ENCODE measurements at places on chromosomes 2 and 18.
A peak's percentile ranks its signal among the peaks of the same experiment; 100 is the strongest.

GRCh38 chr2:8549273-8549922 is 132.5 kb upstream of the ID2 start:
- DNase-seq, result no peak

DNA sequence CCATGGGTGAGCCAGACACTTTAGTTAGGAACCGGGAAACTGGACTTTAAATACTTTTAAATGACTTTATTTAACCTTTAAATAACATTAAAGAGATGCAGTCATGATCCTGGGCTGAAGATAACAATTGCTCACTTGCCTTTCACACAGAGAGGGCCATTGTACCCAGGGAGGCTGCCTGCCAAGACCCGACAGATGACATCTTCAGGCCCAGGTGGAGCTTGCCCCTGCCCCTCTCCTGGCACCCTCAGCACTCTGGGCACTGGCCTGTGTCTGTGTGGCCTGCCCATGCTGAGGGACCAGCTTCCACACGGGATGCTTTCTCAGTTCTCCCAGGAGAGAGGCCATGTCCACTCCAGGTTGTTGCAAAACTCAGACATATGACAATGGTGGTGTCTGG is 216.4 kb upstream of the MYT1L start:
- no peak for DNase-seq

DNA sequence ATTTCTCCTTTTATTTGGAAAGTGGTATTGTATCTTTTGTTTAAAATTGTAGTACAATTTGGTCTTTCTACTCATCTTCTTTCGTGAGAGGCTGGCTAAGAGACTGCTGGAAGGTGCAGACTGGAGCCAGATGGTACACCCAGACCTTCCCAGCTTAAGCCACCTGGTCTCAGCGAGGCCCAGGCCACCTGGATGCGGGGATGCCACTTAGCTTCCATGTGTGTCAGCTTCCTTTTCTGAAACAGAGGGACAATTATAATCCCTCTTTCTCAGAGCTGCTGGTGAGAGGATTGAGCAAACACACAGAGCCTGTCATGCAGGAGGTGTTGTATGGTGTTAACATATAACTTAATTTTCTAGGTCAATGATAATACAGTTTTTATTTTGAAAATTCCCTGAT is 17.4 kb downstream of the FARP2 start:
- no peak for DNase-seq

DNA sequence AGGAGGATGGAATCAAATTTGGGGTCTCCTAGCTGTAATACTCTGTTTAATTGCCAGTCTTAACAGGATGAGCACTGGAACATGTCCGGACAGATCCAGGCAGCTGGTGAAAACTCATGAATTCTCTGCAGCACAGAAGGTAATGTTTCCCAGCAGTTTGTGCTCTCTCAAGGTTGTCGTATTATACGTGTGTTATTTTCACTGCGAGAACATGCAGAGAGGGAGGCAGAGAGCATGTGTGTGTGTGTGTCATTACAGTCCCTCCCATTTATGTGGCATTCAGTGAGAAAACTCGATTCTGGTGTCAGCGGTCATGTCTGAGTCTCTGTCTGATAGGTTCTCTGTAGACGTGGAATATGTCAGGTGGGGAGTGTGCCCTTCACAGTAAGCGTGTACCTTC is 150.2 kb upstream of the POU3F3 start:
- DNase-seq, result no peak

- no peak for DNase-seq
Measured at GRCh38 chr18:60070631-60071030, 170.8 kb downstream of the PMAIP1 start.

- DNase-seq, result no peak
Measured at GRCh38 chr2:118987886-118988285, 45.9 kb downstream of the MARCO start.

DNA sequence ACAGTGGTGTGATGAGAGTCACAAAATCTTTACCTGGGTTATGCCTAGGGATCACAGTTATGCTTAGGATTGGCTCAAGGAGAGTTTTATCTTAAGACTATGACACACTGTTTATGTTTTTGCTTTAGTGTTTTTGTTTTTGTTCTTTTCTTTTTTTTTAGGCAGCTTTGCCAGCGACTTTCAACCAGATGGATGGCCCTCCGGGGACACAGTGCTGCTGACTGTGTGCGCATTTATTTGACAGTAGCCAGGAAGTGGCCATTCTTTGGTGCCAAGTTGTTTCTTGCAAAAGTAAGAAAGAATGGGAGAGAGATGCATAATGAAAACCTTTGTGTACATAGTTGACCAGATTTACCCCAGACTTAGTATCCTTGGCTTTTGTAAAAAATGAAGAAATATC is 15.1 kb upstream of the DYNC2LI1 start:
- peak; percentile 90 for DNase-seq

GRCh38 chr2:219273937-219274336 is 5.2 kb upstream of the DNAJB2 start:
- no peak for DNase-seq

DNA sequence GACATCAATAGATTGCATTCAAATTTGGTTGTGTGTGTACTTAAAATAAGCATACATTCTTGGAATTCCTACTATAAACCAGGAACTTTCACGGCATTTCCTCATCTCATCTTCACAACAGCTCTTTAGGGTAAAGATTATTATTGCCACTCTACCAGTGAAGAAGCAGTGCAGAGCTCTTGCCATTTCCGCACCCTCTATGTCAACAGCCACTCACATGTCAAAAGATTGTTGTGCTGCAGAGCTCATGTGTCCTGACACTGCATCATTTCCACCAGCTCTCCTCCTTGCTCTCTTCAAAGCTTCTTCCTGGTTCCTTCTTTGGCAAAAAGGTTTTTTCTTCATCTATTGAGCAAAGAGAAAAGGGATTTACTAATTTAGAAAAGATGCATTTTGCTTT is 26.5 kb upstream of the L3MBTL4 start:
- peak; percentile 1 for DNase-seq

- no peak for DNase-seq
Measured at GRCh38 chr18:42394238-42394637, 439.2 kb downstream of the PIK3C3 start.

- DNase-seq, result peak; percentile 49
Measured at GRCh38 chr18:3547891-3548615, 98.1 kb downstream of the TGIF1 start.
